GM13976 (cell line): ENCODE measurements at places on chromosomes 7 and 10.

DNA sequence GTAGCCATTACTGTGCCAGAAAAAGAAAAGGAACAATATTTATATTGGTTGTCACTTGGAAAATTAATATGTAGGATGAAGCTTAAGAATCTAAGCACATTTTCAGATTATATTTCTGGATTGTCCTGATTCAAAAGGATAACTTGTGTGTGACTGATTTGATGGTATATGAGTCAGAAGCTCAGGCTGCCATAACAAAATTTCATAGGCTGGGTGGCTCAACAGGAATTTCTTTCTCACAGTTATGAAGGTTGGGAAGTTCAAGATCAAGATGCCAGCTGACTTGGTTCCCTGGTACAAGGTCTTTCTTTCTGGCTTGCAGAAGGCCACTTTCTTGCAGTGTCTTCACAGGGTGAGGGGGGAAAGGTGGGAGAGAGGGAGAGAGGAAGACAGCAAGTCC, 108.5 kb downstream of the ST7 start:
- no peak for DNase-seq

DNA sequence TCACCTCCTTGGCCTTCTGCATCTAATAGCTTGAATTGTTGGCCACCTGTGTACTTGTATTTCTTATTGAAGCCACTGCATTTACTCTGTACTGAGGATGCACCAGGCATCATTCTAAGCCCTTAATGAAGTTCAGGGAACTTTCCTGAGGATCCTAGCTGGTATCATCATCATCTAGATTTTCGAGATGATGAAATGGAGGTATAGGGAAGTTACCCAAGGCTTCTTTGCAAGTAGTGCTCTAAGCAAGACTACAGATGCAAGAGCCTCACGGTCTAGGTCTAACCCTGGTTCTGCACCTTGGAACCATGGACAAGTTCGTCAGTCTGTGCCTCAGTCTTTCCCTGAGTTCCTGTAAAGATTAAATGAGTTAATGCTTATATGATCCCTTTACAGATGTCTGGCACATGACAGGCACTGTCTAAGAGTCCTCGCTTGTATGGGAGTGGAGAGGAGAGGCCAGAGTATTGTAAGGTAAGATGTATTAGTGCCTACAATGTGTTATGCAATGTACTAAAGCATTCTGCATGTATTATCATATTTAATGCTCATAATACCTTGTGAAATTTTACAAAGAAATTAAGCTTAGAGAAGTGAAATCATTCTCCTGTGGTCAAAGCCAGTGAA, 145.1 kb downstream of the KCNMA1 start:
- no peak for DNase-seq

GRCh38 chr10:48792687-48793096, 108.0 kb downstream of the WDFY4 start:
- no peak for DNase-seq

DNA sequence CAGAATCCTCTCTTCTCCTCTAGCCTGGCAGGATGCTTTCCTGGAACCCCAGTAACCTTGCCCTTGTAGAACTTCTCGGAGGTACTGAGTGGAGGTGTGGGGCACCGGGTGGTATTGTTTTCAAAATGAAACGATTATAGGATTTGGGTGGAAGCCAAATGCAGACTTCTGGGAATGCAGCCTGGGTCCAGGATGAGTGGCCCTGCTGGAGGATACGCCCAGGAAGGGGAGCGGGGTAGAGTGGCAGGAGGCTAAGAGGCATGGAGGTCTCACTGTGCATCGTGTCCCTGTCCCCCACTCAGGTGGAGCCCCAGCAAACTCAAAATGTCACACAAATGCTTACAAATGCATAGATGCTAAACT, 109.1 kb upstream of the PPIF start:
- DNase-seq = no peak

- no peak for DNase-seq
Observed at GRCh38 chr7:114048386-114049235, 129.8 kb upstream of the PPP1R3A start.

DNA sequence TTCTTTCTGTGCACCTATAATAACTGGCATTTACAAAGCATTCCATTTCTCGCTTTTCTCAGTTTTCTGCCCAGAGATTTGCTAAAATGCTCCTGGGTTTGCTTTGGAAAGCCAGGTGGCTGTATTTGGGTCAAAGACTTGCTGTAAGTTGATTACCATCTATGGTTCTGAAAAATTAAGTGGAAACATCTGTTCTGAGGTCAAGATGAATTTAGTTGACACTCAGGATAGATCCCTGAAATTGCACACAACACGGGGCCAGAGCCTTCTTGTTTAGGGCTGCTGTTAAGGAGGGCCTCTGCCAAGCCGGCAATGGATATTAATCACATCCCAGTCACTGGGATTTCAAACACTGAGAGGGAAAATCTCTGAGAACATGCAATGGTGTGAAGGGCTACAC, 111.6 kb upstream of the GLI3 start:
- no peak for DNase-seq

DNA sequence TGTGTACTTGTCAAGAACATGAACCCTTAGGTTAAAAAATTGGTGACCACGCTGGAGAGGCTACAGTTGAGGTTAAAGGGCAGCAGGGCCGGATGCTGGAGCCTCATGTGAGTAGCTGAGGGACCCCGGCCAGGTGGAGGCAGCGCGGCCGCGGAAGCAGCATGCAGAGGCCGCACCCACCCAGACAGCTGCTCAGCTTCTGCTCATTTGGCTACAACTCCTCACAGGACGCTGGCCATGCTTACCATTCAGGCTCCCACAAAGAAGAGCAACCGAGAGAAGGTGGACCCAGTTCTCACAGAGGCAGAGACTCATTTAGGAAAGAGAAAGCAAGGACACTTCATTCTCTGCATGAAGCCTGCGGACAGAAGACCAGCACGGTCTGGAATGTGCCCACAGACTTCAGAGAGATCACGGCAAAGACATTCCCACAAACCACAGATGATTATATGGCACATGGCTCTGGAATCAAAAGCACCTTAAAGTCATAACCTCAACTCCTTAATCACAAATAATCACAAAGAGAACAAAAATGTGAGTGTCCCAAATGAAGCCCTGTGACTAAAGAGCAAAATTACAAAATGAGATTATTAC, 94.4 kb downstream of the VOPP1 start:
- no peak for DNase-seq

- no peak for DNase-seq
Observed at GRCh38 chr7:46568420-46569132, 647.5 kb upstream of the IGFBP3 start.

- no peak for DNase-seq
Observed at GRCh38 chr7:92888-93672, 99.3 kb upstream of the FAM20C start.

GRCh38 chr7:23072048-23072447, 33.5 kb upstream of the KLHL7 start:
- no peak for DNase-seq

- no peak for DNase-seq
Observed at GRCh38 chr7:18927134-18927533, 190.3 kb downstream of the TWIST1 start.

- DNase-seq = no peak
Observed at GRCh38 chr10:116109881-116110280, 163.1 kb downstream of the GFRA1 start.

DNA sequence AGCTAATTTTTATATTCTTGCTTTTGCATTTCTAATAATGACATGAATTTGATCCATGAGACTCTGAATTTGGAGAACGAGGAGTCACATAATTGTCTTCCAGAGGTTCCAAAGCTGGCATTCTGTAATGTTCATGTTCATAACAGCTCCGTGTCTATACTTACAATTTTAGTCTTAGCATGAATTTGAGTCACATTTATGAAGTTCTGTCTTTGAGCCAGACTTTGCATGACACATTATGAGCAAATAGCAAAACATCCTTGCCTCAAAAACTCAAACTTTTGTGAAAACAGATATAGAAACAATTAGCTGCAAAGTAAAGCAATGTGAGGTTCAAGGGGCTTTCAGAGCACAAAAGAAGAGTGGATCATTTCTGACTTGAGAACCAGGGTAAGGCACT, 44.5 kb upstream of the CAV2 start:
- DNase-seq = no peak

DNA sequence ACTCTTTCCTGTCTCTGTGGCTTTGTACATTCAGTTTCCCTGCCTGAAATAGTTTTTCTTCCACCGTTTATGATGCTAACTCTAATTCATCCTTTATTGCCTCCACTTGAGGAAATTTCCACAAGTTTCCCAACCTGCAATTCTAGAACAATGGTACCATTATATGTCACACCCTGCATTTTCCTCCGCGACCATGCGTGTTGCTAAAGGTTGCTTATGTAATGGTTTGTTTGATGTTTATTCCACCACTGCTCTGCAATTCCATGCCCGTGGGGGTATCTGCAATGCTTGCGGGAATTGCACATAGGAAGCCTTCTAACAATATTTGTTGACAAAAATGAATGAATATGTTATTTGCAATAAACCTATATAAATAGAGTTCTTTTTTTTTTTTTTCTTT, 69.5 kb upstream of the ST8SIA6 start:
- no peak for DNase-seq

DNA sequence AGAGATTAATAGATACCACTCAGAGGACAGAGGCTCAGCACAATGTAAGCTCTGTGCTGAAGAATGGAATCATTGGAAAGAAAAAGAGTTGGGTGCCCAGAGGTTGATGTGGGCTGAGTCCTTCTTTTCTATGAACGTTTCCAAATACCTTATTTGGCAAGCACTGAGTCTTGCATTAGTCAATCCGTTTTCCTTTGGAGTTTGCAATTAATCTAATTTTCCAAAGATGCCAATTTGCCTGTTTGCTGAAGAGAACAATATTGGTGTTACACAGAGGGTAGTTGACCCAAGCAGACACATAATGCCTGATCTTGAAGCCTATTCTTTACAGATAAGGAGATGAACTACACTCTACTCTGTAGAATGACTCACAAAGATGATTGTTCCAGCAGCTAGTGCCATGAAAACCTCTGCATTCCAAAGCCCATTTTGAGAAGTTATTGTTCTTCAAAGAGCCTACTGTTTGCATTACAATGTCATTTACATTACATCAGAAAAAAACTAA, 55.4 kb upstream of the MET start:
- no peak for DNase-seq

GRCh38 chr7:32588657-32589056, 93.4 kb downstream of the AVL9 start:
- peak; percentile 64 for DNase-seq

- DNase-seq = no peak
Observed at GRCh38 chr10:48804740-48805182, 120.1 kb downstream of the WDFY4 start.

DNA sequence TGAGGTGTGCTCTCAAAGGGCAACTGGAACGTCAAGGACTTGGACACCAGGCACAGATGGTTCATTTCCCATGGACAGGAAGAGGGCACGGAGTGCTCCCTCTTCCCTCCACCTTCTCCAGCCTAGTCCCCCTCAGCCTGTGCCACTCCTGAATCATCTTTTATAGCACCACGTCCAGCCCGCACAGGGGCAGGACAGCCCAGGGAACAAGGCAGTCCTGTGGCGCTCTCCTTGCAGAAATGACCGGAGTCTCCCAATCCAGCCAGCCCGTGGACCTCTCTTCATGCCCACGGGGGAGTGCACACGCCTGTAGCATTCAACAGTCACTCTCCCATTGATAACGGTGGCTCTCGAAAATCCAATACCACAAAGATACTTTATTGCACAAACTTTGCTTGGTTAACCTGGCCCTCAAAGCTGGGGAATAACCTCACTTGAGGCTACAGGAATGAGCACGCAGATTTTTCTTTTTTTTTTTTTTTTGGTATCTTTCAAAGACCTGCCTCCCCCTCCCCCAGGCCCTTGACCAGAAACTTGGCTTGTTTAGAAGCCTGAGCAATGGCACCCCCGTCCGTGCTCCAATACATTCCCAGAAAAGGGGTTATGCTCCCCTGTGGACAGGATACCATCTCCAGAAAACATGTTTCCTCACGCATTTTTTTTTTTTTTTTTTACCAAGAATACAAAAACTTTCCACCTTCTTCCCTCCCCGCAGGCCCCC, 733 bp downstream of the PRKCQ start:
- no peak for DNase-seq

- DNase-seq = no peak
Observed at GRCh38 chr7:121343302-121343701, 14.5 kb downstream of the WNT16 start.

- no peak for DNase-seq
Observed at GRCh38 chr10:59991117-59991516, 84.8 kb upstream of the CCDC6 start.

DNA sequence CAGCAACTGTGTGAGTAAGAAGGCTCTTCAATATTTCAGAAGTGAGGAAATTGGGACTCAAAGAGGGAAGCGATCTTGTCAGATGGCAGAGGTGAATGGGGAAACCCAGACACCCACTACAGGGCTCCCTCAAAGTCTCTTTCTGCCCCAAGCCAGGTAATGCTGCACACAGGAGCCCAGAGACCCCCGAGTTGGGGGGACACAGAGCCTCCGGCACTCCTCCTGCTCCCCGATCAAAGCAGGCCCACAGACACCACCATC, 139.4 kb downstream of the TNS3 start:
- DNase-seq = no peak

- DNase-seq = no peak
Observed at GRCh38 chr10:113274176-113274829, 278.6 kb upstream of the HABP2 start.

DNA sequence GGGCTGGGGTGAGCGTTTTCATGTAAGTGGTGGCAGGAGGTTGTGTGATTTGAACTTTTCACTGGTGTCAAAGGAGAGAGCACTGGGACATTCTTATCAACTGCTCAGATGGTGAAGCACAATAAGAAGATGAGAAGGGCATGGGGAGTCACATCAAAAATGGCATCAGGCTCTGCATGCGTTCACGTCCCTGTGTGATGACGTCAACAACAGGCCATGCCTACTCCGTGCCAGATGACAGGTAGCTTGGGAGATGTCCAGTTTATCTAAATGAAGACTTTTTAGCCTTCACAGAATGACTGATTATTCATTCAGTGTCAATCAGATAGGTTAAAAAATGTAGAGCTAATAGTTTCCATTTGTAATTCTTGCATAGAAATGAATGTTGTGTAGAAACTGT, 264.3 kb upstream of the POM121L12 start:
- DNase-seq = no peak

GRCh38 chr7:111132833-111133232, 41.9 kb downstream of the LRRN3 start:
- no peak for DNase-seq

DNA sequence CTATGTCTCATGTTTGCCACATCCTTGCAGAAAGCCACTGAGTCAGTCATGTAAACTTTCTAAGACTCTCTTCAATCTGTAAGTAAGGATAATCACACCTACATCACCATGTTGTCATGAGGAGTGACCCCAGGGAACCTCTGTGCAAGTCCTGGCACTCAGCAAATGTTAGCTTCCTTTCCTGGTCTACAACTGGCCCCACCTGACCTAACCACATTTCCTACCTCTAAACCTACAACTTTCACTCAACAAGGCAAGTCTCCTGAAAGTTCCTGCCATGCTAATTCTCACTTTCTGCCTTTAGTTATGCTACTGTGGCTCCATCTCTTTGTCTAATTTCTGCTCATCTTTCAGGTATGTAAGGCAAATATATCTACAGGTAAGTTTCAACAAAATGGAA, 72.3 kb upstream of the SEM1 start:
- no peak for DNase-seq

GRCh38 chr10:24246365-24246764, 37.4 kb downstream of the KIAA1217 start:
- DNase-seq = no peak

GRCh38 chr7:31116615-31117014, 64.5 kb downstream of the ADCYAP1R1 start:
- DNase-seq = no peak
